Activated CD4-positive, alpha-beta T cell treated with anti-CD3 and anti-CD28 coated beads, Interleukin-2, amount 50 U/mL, for 1 hour (primary cell): ENCODE measurements at places on chromosomes 5 and 9.

DNA sequence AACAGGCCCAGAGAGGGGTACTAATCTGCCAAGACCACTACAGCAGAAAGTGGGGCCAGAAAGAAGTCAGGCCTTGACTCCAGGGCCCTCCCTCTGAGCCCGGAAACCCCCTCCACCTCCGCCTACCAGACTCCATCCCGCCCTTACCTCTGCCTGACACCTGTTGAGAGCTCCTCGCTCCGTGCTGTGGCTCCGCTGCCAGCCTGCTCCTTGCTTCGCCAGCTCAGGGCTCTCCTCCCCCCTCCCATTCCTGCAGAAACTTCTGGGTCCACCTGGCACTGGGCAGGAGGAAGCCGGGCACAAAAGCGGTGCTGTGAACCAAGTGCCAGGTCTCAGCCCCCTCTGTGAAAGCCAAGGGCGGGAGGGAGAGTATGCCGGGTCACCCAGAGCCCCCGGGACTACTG is 6.4 kb upstream of the ST6GALNAC6 start:
- DNase-seq, result peak; percentile 76

GRCh38 chr9:122084026-122084675 is 9.0 kb downstream of the TTLL11 start:
- DNase-seq, result no peak

DNA sequence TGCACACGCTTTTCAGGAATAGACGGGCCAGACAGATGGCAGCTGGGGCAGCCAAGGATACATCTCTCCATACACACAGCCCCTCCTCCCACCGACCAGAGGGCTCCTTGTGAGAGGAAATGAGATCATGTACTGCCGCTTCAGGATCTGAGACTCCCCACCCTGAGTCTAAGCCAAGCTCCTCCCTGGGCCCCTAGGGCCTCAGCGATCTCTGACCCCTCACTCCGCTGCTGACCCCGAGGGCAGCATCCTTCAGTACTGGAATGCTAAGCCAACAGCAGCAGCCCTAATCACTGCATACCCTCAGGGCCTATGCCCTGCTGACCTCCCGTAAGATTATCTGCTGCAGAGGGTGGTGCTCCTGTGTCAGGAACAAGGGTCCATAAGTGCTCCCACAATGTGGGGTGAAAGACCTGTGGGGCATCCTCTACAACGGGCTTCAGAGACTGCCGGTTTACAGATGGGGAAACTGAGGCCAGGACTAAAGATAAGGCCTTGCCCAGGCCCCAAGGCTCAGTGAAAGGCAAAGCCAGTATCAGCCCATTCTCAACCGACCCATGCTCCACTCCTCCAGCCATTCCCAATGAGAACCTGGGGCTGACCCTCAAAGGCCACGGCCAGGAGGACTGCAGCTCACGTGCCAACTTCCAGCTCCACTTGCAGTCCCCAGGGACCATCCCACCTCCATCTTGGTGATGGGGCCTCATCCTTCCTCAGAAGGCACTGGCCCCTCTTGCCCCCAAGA is 37.5 kb downstream of the BICD2 start:
- DNase-seq, result no peak

DNA sequence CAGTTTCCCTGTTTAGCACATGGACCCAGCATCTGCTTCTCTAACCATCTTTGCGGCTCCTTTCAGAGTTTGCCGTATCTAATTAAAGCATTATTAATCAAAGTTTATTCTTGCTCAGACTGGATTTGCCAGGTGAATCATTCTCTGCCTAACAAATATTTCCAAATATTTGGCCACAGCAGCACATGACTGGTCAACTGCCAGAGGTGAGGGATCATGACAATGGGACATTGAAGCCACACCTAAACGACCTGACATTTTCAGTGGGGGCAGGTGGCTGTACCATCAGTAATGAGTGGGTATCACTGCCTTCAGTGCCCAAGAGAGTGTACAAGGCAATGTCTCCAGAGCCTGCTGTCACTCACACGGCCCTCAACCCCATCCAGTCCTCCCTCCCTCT is 80.4 kb downstream of the DIRAS2 start:
- no peak for DNase-seq

GRCh38 chr9:68619636-68620035 is 79.0 kb upstream of the TMEM252 start:
- DNase-seq, result no peak

DNA sequence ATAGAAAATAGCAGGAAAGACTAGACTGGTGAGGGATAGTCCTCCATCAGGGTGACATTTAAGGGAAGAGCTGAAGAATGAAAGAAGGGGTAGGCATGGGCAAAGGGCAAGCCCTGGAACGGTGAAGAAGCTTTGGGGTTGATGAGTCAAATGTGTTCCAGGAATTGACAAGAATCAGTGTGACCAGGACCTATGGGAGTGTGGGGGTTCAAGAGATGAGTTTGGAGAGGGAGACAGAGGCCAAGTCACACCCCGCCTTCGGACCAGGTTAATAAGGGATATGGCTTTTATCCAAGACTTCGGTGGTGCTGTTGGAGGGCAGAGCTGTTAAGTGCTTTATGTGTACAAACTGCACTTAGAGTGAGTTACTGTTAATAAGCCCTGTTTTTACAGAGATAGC is 920 bp downstream of the PMPCA start:
- DNase-seq, result no peak

- DNase-seq, result no peak
Observed at GRCh38 chr5:135126688-135127438, 92.8 kb upstream of the PITX1 start.

DNA sequence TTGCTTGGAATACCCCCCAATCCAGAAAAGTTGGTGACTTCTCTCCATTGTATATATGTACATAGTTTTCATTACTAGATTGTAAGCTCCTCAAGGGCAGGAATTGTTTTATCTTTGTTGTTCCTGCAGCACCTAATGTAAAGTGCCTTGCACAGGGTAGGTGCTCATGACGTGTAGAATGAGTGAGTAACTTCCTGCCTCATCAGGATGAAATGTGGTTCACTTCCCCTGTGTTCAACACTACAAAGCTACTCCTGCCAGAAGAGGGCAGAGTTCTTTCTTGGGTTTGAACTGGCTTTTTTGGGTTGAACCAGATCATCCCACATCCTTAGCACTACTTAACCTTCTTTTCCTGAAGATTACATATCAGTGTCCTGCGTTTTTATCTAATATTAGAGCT is 23.9 kb downstream of the GTF3C4 start:
- DNase-seq, result no peak

DNA sequence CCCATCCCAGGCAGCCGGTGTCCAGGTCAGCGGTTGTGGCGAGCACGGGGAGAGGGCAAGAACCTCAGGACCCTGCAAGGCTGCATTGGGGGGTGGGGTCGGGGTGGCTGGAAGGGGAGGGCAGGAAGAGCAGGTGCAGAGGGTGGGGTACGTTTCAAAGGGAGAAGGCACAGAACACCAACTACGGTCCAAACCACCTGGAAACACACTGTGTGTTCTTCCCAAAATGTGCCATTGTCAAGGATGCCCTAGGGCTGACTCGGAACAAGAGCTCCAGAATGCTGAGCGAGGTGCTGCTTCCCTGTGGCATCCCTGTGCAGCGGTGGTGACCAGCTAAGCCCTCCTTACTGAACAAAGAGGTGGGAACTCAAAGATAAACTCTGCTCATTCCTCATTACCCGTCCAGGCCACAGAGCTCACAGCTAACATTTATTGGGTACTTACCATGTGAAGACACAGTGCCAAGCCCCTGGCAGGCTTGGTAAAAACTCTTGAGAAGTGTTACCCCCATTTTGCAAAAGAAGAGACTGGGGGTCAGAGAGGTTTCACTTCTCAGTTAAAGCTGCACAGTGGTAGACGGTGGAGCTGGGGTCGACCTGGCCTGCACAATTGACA is 153.8 kb downstream of the COL23A1 start:
- no peak for DNase-seq

GRCh38 chr5:119036101-119036762 is 34.7 kb upstream of the DMXL1 start:
- DNase-seq, result no peak

DNA sequence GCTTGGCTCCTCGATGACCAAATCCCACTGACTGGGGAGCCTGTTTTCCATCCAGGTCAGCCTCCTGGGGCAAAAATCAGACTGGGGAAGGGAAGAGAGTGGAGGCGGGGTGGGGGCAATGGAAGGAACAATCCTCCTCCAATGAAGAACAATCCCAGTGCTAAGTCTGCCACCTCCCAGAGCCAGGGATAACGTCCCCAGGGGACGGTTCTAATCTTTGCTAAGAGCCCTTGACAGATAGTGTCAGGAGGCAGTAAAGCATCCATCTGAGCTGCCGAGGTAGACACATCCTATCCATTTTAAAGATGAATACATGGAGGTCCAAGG is 298.5 kb upstream of the MSX2 start:
- no peak for DNase-seq

DNA sequence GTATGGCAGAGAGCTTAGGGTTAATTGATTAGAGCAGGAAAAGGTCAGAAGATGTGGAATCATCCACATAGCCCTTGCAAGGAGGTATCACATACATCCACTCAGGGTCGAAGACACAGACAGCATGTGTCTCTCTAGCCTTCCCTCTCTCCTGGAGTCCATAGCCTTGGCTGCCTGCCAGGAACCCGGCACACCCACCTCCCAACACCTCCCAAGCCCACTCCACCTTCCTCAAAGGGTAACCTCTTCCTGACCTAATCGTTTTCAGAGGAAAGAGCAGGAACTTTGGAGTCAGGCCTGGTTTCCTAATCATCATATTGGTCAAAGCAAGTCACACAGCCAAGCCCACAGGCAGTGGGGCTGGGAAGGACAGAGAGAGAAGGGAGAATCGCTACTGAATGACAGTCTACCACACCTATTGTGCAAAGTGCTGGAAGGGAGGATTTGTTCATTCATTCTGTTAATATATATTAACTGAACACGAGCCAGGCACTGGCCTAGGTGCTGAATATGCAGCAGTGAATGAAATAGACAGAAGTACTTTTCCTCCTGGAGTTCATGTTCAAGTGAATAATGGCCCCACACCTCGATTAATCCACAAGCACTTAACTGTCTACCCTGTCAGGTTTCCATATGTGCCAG is 107.8 kb downstream of the KCNIP1 start:
- DNase-seq, result no peak

DNA sequence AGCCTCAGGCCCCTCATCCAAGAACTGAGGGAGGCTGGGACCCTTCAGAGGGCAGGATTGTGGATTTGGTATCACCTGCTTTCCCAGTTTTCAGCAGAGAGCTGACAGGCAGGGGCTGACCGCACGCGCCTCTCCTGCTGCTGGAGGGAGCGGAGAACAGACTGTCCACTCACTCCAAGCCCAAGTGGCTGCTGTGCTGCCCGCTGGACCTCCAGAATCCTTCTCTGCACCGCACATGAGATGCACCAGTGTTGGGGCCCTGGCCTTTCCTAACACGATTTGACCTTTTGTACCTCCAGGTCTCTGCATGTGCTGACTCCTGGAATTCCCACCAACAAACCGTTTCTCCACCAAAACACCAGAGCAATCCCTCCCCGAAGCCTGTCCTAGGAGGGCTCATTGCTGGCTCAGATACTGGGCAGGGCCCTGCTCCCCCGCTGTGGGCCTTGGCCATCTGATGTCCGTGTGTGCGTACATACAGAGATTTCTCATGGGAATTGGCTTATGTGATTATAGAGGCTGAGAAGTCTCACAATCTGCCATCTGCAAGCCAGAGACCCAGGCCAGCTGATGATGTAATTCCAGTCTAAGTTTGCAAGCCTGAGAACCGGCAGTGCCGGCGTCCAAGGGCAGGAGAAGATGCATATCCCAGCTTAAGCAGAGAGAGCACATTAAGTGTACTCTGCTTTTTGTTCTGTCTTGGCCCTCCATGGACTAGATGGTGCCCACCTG is 141.7 kb downstream of the GADD45G start:
- no peak for DNase-seq

GRCh38 chr9:115590011-115590410 is 472.1 kb upstream of the TNC start:
- DNase-seq, result no peak

- DNase-seq, result no peak
Observed at GRCh38 chr5:138955671-138956295, 80.6 kb upstream of the LRRTM2 start.

GRCh38 chr5:62521319-62521718 is 57.3 kb upstream of the LRRC70 start:
- no peak for DNase-seq

- DNase-seq, result no peak
Observed at GRCh38 chr9:133671371-133671770, 35.2 kb downstream of the DBH start.

- peak; percentile 38 for DNase-seq
Observed at GRCh38 chr5:96614110-96614691, 48.0 kb upstream of the CAST start.

DNA sequence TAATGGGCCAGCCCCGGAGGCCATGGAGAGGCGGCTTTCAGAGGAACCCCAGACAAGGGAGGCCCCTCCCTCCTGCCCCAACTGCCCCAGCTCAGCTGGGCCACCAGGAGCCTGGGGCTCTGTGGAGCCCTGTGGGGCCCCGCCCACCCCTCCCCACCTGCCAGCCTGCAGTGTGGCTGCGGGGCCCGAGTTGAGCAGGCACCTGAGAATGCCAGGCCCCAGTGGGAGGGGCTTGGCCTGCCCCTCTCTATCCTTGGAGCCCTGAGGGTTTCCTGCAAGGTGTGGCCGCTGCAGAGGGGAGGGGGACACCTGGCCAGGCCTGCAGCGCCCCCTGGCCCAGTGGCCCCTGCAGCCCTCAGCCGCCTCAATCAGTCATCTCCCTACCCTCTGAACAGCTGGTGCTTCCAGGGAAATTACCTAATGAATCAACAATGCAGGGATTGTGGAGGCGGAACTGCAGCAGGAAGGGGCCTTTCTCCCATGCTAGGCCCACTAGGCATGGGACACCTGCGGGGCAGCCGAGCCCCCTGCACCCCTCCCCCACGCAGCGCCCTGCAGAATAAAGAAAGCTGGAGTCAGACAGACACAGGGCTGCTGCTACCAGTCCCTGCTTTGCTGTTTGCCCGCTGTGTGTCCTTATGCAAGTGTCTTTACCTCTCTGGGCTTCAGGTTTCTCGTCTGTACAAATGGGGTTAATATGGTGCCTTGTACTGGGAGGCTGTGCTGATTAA is 48.0 kb downstream of the LMX1B start:
- no peak for DNase-seq

- DNase-seq, result no peak
Observed at GRCh38 chr9:36051317-36051716, 14.6 kb downstream of the RECK start.

DNA sequence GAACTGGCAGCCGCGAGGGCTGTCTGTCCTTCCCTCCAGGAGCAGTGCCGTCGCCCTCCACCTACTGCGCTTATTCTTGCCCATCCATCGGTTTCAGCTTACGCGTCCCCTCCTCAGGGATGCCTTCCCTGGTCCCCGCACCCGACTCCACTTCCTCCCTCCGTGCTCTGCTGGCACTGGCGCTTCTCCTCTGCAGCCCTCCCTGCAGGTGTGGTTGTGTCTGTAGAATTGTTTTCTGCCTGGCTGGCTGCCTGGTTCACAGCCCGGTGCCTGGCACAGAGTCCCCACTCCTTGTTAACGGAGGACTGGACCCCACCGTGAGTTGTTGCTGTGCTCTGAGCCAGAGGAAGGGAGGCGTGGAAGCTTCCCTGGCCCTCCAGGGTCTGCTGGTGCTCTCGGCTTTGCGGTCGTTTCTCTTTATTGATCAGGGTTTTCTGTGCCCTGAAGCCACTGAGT is 5.7 kb downstream of the NTMT1 start:
- DNase-seq, result no peak
